Activated CD8-positive, alpha-beta memory T cell treated with anti-CD3 and anti-CD28 coated beads for 48 hours (primary cell): ENCODE measurements at places on chromosomes 4 and X.

DNA sequence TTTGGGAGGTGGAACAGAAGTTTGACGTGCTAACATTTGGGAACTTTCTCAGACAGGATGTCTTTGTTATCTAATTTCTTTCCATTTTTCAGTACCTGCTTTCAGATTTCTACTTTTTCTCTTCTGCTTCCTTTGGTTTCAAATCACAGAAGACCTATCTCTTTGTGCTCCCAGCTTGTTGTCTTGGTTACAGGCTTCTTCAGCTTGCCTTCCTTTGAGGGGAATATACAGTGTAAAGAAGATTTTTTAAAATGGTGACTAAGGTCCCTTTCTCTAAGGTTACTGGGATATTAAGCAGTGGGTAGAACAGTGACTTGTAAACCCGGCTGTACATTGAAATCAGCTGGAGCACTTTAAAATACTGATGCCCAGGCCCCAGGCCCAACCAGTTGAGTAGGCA, 48.0 kb downstream of the TMEM164 start:
- no peak for DNase-seq

DNA sequence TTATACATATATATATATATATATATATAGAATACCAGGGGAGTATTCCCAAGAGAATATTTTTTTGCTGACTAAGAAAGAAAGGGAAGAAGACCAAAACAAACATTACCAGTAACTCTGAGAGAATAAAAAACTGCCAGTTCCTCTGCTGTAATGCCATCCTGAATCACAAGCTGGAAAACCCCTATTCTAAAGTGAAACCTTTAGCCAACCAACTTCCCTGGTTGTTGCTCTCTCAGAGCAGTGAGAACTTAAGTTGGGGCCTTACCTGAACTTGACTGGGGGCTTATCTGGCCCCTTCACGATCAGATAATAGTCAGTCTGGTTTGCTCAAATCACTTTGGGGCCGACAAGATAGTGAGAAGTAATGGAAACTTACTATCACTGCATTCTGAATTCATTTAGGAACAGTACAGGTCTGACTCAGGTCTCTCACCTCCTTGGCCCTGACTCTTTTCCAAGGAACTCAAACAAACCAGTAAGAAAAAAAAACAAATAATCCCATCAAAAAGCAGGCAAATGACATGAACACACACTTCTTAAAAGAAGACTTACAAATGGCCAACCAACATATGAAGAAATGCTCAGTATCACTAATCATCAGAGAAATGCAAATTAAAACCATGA, 62.5 kb downstream of the CD40LG start:
- DNase-seq = no peak

- DNase-seq = no peak
Measured at GRCh38 chr4:20882500-20882899, 182.2 kb downstream of the PACRGL start.

GRCh38 chr4:53274609-53275268, 91.1 kb downstream of the SCFD2 start:
- no peak for DNase-seq

- no peak for DNase-seq
Measured at GRCh38 chr4:45346816-45347435, 620.6 kb upstream of the GNPDA2 start.
